AG08395 (cell line): ENCODE measurements at places on chromosomes 3 and 15.

DNA sequence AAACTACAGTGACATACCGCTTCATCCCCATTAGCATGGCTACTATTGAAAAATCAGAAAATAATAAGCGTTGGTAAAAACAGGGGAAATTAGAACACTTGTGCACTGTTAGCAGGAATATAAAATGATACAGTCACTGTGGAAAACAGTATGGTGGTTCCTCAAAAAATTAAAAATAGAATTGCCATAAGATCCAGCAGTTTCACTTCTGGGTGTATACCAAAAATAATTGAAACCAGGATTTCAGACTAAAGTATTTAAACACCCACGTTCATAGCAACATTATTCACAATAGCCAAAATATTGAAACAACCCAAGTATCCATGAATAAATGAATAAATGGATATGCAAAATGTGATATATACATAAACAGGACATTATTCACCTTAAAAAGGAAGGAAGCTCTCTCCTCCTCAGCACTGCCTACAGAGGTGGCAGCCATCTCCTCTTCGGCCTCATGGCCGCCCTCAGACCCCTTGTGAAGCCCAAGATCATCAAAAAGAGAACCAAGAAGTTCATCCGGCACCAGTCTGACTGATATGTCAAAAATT, 34.1 kb downstream of the NGLY1 start:
- no peak for DNase-seq

GRCh38 chr15:58433597-58434333, 2.0 kb downstream of the LIPC start:
- DNase-seq: no peak

DNA sequence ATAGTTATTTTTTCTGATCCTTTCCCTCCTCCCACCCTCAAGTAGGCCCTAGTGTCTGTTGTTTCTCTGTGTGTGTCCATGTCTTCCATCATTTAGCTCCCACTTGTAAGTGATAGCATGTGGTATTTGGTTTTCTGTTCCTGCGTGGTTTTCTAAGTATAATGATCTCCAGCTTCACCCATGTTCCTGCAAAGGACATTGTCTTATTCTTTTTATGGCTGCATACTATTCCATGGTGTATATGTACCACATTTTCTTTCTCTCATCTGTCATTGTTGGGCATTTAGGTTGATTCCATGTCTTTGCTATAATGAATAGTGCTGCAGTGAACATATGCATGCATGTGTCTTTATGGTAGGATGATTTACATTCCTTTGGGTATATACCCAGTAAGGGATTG, 145.7 kb upstream of the NR2E3 start:
- no peak for DNase-seq

DNA sequence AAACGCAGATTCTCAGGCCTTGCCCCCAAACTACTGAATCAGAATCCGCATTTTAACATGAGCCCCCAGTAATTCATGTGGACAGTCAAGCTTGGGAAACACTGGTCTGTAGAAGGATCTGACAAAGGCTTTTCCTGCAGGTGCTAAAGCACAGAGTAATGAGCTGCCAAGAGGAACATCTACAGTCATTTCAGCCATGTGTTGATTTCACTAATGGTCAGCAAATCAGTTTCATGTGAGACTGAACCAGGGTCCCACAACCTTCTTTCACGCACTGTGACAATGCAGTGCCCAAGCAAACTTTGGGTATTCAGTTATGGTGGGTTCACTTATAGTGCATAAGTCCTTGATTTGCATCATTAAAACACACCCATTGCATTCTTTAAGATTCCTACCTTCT, 237.6 kb downstream of the TUSC7 start:
- DNase-seq: no peak

DNA sequence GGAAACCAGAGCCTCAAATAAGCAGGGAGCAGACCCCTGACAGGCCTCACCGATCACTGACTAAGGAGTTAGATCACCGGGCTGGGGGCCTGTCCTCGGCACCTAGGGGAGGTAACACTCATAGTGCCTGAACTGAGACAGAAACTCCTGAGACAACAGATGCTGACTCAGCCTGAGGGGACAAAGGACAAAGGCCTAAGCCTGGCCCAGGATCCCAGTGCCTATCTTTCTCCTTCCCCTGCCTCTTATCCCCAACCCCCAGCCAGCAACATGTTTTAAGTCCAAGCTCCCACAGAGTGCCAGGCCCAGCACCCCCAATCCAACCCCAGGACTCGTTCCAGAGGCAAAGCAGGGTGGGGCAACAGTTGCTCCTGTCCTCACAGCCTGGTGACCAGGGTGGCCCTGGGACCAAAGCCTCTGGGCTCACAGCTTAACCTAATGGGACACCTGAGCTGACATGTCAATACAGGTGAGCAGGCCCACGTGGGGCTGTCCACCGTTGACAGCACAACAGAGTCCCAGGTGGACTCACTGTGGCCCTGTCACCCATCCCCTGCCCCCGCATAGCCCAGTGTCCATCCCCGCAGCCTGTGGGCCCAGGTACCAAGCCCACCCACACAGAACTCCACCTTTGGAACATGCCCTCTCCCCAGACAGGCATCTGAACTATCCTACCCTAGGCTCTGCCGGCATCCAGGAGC, 37.4 kb downstream of the ADCY5 start:
- DNase-seq: no peak

GRCh38 chr3:141384157-141384556, 15.9 kb downstream of the ZBTB38 start:
- DNase-seq: peak; percentile 46

GRCh38 chr15:40313531-40314398, 6.0 kb upstream of the PLCB2 start:
- peak; percentile 38 for DNase-seq

GRCh38 chr3:196603683-196604082, 35.2 kb downstream of the FBXO45 start:
- no peak for DNase-seq

- no peak for DNase-seq
These were observed 312.3 kb upstream of the ICE2 start for GRCh38 chr15:60791216-60791615.

GRCh38 chr3:129919357-129919756, 25.8 kb upstream of the TMCC1 start:
- DNase-seq: no peak

- no peak for DNase-seq
These were observed 17.3 kb downstream of the AP3S2 start for GRCh38 chr15:89876396-89877082.

- DNase-seq: peak; percentile 10
These were observed 563 bp downstream of the ARL6IP5 start for GRCh38 chr3:69085168-69085832.

DNA sequence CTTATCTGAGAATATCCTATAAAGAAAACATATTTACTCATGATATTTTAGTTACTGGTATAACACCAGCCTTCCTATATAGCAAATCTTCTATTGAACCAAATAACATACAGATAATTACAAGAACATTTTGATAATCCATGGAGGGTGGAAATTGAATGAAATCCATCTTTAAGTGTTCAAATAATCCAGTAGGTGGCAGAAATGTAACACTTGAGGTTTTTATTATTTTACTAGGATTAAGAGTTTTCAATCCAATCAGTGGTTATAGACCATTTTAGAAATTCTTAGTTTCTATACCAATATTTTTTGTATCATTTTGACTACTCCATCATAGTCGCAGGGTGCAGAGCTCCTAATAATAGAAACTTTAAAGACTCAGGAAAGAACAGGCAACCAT, 101.9 kb upstream of the KCNH8 start:
- DNase-seq: no peak

DNA sequence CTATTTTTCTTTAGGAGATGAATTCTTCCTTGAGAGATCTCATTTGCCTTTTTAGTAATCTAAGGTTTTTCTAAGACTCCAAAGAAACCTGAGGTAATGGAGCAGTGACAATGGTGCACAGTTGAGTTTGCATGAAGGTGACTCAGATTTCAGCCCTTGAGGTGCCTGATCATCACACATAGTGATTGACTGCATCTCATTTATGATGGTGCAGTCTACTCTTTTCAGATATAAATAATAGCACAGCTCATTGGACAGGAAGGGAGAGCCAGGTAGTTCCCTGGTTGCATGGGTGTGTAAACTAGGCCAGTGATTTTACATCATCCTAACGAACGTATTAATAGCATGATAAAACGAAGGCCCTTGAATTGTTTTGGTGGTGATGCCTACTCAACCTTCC, 86.1 kb upstream of the SAMMSON start:
- DNase-seq: no peak

DNA sequence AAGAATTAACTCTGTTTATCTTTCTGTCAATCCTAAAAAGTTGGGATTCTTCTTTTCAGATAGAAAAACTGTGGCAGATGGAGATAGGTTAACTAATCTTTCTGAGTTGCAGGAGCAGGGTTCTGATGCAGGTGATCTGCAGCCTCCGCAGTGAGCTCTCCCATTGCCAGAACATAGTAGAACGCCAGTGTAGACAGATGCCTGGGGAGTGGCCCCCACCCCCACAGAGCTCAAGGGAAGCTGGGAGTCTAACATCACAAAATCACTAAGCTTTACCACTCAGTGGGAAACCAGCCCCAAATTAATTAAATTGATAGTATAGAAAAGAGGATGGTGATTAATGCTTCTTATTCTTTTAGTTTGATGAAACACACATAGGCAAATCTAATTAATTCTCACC, 295.0 kb upstream of the ATP10A start:
- DNase-seq: no peak

- no peak for DNase-seq
These were observed 1.8 kb downstream of the APBA2 start for GRCh38 chr15:28887339-28888174.

GRCh38 chr15:66408254-66408653, 21.5 kb downstream of the MAP2K1 start:
- DNase-seq: no peak

- DNase-seq: no peak
These were observed 105.5 kb upstream of the PROK2 start for GRCh38 chr3:71890356-71890931.

DNA sequence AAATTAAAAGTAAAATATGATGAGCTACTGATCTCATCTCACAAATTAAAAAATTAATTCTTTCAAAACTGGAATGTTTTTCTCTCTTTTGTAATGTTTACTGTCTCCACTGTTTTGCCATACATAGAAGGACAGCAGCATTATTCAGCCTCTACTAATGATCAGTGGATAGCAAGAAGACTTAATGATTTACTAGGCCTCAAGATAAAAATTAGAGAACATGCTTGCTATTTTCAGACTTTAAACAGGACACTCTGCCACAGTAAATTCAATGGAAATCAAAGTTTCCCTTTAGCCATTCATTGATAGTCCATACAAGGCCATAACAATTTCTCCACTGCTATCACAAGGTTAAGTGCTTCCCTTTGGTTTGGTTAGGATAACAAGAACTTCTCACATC, 129.4 kb downstream of the TMCC1 start:
- no peak for DNase-seq

GRCh38 chr3:11705049-11705448, 61.3 kb upstream of the VGLL4 start:
- DNase-seq: peak; percentile 47

DNA sequence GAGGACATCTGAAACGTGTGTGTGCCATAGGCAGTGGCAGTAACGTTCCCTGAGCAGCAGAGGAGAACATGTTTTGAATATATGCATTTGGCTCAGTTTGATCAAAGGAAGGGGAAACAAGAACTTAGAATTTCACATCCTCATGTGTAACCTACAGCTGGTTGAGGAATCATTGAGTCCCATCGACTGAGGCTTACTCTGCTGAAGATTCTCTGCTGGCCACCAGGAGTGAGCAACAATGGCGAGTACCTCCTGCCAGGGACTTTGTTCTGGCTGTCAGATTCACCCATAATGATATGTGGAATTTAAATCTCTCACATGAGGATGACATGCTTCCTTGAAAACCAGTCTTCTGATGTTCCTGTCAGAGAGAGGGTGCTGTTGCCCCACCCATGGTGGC, 21.3 kb downstream of the GORASP1 start:
- DNase-seq: no peak

- DNase-seq: no peak
These were observed 23.8 kb downstream of the SEC62 start for GRCh38 chr3:169990431-169990830.

- peak; percentile 11 for DNase-seq
These were observed 24.2 kb downstream of the ABHD2 start for GRCh38 chr15:89112341-89112971.

DNA sequence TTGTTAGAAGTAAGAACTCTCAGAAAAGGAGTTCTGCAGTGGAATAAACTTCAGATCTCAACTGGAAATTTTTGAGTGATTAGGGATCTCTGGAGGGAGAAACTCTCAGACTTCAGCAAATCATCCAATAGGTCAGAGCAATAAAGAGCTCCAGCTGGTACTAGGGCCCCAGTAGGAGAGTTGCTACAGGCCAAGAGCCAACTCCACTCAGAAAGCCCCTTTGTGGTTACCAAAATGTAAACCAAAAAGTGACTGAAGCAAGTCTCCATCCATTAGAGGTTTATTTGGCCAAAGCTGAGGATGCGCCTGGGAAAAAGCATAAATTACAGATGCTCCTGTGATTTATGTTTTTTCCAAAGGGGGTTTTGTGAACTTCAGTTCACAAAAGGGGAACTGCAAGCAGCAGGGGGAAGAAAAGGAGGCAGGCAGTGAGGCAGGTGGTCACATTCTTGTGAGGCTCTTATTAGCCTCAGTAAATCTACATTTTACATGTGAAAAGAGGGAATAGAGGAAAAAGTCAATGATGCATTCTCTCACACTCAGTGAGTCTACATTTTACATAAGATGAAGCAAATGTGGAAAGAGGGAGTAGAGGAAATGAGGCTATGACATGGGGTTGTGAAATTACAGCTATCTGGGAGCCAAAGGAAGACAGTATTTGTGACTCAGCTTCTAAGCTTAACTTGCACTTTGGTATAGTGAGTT, 92.4 kb upstream of the DAZL start:
- DNase-seq: peak; percentile 14

DNA sequence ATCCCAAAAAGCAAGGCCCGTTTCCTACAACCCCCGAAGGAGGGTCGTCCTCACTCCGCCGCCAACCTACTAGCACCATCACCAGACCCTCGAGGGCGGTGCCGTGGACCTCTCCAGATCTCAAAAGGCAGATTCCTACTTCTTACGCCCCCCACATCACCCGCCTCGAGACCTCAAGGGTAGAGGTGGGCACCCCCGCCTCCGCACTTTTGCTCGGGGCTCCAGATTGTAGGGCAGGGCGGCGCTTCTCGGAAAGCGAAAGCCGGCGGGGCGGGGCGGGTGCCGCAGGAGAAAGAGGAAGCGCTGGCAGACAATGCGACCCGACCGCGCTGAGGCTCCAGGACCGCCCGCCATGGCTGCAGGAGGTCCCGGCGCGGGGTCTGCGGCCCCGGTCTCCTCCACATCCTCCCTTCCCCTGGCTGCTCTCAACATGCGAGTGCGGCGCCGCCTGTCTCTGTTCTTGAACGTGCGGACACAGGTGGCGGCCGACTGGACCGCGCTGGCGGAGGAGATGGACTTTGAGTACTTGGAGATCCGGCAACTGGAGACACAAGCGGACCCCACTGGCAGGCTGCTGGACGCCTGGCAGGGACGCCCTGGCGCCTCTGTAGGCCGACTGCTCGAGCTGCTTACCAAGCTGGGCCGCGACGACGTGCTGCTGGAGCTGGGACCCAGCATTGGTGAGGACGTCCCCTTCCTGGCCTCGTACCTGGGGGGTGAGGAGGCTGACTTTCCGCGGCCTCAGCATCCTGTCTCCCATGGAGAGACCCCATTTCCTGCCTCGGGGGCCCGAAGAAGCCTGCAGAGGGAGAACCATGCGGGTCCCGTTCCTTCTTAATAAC, at the start of gene MYD88:
MYD88 (plus strand) TSS at position 313 of the 842 bp plus-strand sequence; CDS start at position 353, 40 bp downstream.
- DNase-seq: peak; percentile 61
